ENCODE measurements at places on chromosomes 7 and 10.
A peak's percentile ranks its signal among the peaks of the same experiment; 100 is the strongest.

- DNase-seq = peak; percentile 12
Measured at GRCh38 chr10:51879238-51879637, 179.8 kb upstream of the CSTF2T start.

DNA sequence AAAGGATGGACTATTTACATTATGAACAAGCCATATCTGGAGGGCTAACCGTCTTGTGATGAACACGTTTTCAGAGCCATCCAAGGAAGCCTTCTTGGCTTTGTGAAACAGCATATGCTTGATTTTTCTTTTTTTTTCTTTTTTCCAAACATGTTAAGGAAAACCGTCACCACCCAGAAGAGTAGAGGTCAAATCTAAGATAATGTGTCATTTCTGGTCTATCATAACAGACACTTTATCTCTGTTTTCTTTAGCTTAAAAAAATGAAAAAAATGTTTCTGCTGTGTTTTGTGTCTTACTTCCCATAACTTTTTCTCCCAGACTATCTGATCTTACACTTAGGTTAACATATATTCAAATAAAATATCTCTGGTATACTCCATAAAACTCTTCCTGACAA lies 76.1 kb upstream of the DGKB start:
- no peak for DNase-seq

- DNase-seq = peak; percentile 13
Measured at GRCh38 chr7:111953611-111954010, 252.6 kb downstream of the DOCK4 start.

- no peak for DNase-seq
Measured at GRCh38 chr10:51170518-51171245, 96.4 kb downstream of the PRKG1 start.

- no peak for DNase-seq
Measured at GRCh38 chr7:124462249-124462648, 303.3 kb downstream of the GPR37 start.

DNA sequence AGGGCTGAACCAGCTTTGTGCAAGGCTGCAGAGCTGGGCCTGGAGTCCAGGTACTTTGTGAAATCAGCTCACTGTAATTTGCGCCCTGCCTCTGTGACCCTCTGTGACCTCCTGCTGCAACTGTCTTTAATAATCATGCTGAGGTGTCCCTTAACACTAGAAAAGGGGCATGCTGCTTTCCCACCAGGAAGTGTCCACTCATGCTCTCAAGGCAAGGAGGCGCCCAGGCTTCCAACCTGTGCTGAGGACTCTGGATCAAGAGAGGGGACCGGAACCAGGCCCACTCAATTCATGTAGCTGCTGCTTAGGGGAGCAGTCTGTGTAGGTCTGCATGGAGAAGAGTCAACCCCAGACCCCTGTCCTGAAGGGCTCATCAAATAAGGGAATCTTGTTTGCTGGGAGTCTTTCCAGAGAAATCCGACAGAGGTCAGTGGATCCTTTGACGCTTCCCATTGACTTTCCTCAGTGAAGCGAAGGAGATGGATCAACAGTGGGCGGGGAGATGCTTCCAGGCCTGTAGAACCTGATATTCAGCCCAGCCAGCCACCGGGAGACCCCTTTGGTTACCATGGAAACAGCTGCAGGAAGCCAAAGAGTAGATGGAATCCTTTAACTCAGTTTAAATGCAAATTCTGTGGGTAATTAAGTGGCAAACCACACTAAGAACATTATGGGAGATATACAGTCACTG lies 945.9 kb downstream of the GRID1 start:
- no peak for DNase-seq

Measured in activated CD8-positive, alpha-beta T cell treated with anti-CD3 and anti-CD28 coated beads for 36 hours (primary cell).